ENCODE measurements at places on chromosomes 3 and 15.

DNA sequence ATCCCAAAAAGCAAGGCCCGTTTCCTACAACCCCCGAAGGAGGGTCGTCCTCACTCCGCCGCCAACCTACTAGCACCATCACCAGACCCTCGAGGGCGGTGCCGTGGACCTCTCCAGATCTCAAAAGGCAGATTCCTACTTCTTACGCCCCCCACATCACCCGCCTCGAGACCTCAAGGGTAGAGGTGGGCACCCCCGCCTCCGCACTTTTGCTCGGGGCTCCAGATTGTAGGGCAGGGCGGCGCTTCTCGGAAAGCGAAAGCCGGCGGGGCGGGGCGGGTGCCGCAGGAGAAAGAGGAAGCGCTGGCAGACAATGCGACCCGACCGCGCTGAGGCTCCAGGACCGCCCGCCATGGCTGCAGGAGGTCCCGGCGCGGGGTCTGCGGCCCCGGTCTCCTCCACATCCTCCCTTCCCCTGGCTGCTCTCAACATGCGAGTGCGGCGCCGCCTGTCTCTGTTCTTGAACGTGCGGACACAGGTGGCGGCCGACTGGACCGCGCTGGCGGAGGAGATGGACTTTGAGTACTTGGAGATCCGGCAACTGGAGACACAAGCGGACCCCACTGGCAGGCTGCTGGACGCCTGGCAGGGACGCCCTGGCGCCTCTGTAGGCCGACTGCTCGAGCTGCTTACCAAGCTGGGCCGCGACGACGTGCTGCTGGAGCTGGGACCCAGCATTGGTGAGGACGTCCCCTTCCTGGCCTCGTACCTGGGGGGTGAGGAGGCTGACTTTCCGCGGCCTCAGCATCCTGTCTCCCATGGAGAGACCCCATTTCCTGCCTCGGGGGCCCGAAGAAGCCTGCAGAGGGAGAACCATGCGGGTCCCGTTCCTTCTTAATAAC, at the start of gene MYD88:
Gene MYD88 (plus strand): TSS at position 313 of the 842 bp plus-strand sequence. CDS start 40 bp downstream, at position 353.
- DNase-seq = peak; percentile 40

DNA sequence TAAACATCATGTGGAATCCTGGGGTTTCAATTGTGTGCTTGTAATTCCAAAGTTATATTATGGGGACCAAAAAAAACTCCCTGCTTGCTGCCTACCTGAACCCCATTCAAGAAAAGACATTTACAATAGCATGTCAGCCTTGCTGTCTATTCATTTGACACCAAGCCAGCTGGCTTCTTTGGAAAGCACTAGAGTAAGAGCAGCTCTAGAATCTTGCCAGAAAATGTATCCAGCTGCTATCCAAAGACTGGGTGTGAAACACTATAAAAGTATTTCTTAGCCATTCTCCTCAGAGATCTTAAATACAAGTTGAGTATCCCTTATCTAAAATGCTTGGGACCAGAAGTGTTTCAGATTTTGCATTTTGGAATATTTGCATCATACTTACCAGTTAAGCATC, 87.4 kb downstream of the RAD18 start:
- no peak for DNase-seq

GRCh38 chr15:91852741-91853510, 582 bp upstream of the SLCO3A1 start:
- peak; percentile 59 for DNase-seq

DNA sequence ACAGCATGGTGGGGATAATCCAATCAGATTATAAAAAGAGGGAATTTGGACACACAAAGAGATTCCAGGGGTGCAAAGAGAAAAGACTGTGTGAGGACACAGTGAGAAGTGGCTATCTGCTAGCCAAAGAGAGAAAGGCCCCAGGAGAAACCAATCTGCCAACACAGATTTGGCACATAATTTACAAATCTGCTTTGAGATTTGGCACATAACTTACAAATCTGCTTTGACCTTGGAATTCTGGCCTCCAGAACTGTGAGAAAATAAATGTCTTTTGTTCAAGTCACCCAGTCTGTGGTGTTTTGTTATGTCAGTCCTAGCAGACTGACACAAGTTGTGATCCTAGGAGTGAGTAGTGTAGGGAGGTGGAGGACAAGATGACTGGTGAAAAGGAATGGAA, 3.5 kb upstream of the TM4SF18 start:
- no peak for DNase-seq

DNA sequence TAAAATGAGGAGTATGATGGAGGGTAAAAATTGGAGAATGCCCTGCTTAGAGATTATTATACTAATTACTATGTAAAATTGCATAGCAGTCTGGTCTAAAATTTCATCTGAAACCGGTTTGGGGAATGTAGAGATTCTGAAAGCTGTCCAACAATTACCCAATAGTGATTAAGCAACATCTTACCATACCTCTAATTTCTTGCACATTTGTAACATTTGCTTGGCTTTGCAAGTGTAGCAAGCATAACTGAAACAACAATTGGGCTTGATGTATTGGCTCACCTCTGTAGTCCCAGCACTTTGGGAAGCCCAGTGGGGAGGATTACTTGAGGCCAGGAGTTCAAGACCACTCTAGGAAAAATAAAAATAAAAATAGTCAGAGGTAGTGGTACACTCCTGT, 17.4 kb downstream of the AADACL2 start:
- DNase-seq = no peak

- DNase-seq = no peak
These were observed 120.3 kb upstream of the CLSTN2 start for GRCh38 chr3:139814646-139815045.

DNA sequence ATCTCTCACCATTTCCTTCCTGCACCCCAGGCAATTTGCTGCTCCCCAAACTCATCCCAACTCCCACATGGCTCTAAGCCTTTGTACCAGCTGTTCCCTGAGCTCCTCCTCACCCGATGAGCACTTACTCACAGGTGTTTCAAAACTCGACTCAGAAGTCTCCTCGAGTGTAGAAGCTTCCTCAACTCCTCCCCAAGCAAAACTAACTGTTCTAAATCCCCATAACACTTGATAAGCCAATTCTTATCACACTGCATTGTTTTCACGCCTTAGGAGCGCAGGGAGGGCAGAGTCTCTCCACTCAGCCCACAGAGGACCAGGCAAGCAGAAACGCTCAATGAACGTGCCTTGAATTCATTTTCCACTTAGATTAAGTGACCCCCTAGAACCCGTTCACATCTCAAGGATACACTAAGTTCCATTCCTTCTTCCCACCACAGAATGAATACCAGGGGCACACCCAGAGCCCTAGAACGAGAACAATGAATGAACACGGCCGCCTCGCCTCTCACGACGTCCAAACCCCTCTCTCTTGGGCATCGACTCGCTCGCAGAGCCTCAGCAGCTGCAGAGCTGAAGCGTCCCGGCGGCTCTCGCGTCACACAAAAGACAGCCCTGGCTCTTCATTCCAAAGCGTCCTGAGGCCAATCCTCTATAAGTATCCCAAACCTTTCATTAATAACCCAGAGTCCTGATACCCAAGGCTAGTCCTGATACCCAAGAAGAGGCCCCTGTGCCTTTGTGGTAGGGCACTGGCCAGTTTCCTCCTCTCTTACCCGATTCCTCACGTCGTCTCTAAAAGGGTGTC, 1.1 kb downstream of the RAF1 start:
- DNase-seq = peak; percentile 42

DNA sequence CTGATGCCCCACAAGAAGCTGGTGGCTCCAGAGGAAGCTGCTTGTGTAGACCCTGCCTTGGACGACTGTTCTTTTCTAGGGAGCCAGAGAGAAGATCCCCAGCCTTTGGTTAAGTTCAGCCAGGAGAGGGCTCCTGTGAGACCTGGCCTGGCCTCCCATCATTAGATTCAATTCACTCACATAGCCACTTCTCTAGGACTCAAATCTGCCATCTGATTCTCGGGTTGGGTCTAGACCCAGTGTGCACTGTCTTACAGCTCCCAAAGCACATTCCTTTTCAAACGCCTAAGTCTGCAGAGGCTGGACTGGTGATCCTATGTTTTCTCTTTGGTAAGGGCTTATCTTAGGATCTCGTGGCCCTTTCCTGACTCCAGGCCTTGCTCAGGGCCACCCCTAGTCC, 81.7 kb upstream of the NPHP3 start:
- DNase-seq = no peak

GRCh38 chr3:25143356-25144025, 284.6 kb upstream of the RARB start:
- DNase-seq = no peak

- no peak for DNase-seq
These were observed 147.3 kb downstream of the TP63 start for GRCh38 chr3:189778340-189778950.

GRCh38 chr3:42371776-42372175, 38.6 kb downstream of the LYZL4 start:
- DNase-seq = no peak

DNA sequence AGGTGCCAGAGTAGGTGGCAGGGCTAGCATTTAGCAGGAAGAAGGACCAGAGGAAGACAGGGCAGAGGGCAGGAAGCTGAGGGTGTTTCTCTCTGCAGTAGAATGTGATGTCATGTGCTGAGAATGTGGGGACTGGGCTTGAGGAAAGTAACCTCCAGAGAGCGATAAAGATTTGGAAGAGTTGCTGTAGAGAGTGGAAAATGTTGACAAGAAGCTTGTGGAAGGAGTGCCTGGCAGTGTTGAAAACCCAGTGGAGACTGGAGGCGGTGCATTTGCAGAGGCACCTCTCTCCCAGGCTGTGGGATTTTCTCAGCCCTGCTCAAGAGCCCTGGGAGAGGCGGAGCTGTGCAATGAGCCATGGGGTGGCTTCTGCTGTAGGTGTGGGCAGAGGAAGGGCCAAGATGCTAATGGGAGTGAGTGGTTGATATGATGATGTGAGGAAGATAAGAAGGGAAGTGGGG, 54.8 kb downstream of the MESD start:
- no peak for DNase-seq

- DNase-seq = no peak
These were observed 38.7 kb upstream of the ATOSA start for GRCh38 chr15:52717924-52718323.

DNA sequence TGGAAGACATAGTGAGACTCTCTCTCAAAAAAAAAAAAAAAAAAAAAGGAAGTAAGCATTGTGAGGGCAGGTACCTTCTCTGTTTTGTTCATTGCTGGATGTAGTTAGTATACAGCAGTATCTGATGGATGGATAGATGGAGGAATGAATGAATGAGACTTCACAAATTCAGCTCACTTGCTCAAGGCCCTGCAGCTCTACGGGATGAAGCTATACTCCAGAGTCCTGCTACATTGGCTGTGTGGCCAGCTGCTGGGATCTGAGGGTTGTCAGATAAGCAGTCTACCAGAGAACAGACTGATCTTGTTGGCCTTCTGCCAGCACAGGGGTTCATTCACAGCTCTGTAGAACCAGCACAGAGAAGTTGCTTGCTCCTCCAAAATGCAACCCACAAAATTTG, 35.0 kb downstream of the MLH1 start:
- no peak for DNase-seq

GRCh38 chr3:182241766-182242488, 530.2 kb downstream of the SOX2 start:
- DNase-seq = no peak

- DNase-seq = peak; percentile 68
These were observed 68.4 kb downstream of the HES1 start for GRCh38 chr3:194204042-194204987.

- DNase-seq = no peak
These were observed 975.3 kb upstream of the GBE1 start for GRCh38 chr3:82736696-82737277.

- DNase-seq = no peak
These were observed 110.9 kb downstream of the EDEM1 start for GRCh38 chr3:5298453-5298852.

DNA sequence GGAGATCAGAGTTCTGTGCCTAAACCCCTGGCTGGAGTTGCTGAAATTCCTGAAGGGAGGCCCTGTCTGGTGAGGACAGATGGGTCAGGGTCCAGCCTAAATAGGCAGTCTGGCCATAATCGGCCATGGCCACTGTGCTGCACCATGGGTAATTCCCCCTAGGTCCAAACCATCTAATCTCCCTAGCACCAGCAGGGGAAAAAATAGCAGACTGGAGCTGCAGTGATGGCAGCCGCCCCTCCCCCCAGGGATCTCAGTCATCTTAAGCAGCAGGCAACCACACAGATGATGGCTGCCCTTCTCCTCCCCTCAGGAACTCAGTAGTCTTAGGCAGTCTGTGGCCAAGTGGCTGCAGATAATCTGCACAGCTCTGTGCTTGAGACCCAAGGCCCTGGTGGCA, 68.4 kb upstream of the CD96 start:
- no peak for DNase-seq

- peak; percentile 14 for DNase-seq
These were observed 237.3 kb downstream of the FMN1 start for GRCh38 chr15:32957219-32957618.

- peak; percentile 44 for DNase-seq
These were observed at the start of gene MUC4 for GRCh38 chr3:195811756-195812155. MUC4 (minus strand) TSS chr3:195811929; CDS start chr3:195811817, 112 bp downstream.

DNA sequence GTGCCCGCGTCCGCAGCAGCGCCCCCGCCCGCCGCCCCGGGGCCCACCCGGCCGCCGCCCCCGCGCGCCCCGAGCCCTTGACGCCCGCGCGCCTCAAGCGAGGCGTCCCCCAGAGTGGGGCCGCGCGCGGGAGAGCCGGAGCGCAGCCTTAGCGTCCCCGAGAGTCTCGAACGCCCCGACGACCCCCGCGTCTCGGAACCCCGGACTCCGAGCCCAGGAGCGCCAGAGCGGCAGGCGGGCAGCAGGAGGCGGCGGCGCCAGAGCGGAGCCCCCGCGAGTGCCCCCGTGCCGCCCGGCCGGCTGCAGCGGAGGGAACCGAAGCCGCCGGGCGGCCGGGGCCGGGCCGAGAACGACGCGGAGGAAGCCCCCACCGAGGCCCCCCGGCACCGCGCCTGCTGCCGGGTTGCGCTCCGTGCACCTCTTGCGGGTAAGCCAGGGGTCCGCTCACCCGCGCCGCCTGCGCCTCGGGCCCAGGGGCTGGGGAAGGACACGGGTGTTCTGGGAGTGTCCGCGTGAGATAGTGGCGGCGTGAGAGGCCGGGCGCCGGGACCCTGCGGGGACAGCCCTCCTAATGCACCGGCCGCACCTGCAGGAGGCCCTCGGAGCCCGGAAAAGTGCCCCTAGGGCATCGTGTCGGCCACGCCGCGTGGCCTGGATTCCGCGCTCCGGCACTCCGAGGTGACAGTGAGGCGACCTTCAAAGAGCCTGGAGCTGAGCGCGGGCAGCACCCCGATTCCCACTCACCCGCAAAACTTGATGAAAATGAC, 52.0 kb upstream of the ULK4 start:
- DNase-seq = no peak

- no peak for DNase-seq
These were observed 210.0 kb upstream of the PROK2 start for GRCh38 chr3:71994906-71995305.

DNA sequence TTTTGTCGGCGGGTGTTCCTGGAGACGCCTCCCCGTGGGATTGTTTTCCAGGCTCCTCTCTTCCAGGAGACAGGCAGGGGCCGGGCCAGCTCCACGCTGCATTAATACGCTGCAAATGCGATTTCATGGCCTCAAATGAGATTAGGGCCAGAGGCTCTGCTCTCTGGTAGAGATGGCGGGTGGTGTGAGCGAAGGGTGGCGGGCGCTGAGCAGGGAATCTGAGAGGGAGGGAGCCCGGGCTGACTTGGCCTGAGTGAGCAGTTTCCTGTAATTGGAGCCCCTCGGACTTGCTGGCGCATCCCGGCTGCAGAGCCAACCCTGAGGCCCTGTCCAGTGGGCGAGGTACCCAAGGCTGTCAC, 7.4 kb upstream of the CCDC33 start:
- peak; percentile 79 for DNase-seq
